Posterior cingulate gyrus (tissue), 11 donors: ENCODE measurements at places on chromosomes 6 and 20.

GRCh38 chr6:39937686-39938333 lies 3.5 kb upstream of the MOCS1 start:
- DNase-seq: no peak

- no peak for DNase-seq
These were observed 1.0 kb downstream of the HCRTR2 start for GRCh38 chr6:55175078-55176049.

- no peak for DNase-seq
These were observed 9.9 kb upstream of the ULBP3 start for GRCh38 chr6:150078788-150079187.

DNA sequence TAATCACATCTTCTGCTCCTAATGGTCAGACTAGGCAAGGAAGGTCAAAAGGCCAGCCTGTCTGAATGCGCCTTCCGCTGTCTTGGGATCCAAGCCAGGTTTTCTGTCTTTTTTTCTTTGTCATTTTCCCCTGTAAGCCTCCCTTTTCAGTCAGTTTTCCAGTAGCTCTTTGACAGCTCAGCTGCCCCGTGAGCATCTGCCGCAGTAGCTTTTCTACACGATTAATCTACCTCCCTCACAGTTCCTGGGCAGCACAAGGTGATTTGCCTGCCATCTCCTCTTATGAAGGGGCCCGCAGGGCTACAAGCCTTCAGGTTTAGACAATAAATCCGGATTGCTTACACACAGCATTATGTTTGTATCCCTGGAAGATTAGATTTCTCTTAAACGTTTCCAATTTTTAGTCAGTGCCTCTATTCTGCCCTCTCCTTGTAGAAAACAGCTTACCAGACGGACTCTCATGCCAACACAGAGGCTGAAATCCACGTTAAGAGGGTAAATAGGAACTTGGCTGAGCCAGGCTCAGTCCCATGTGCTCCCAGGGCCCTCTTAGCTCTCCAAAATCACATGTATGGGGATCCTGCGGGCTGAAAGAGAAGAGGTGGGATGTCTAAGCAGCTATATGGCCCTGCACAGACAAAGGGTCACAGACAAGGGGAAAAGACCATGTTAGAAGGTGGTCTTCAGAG lies 77.2 kb downstream of the LY86 start:
- no peak for DNase-seq

DNA sequence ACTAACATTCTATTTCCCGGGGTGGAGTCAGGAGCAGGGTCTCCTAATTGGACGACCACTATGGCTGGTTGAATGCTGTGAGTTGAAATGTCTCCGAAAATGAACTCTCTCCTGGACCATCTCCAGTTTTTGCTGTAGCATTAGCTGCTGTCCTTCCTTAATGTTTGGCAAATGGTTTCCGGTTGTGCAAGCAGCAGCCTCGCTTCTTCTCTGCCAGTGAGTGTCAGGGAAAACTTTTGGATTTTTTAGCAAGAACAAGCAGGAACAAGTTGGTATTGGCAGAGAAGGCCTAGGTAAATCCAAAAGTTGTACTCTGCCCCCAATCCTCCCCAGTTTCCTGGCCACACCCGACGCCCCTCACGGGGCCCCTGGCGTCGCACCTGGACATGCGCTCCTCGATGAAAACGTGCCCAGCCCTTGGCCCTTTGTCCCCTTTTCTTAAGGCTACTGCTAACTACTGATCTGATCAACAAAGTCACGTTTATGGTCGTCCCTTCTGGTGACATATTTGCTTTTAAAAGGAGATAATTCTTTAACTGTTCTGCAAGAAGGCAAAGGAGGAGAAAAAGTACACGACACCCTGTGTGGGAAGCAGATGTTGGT lies 103.2 kb downstream of the ARMC2 start:
- DNase-seq: no peak

DNA sequence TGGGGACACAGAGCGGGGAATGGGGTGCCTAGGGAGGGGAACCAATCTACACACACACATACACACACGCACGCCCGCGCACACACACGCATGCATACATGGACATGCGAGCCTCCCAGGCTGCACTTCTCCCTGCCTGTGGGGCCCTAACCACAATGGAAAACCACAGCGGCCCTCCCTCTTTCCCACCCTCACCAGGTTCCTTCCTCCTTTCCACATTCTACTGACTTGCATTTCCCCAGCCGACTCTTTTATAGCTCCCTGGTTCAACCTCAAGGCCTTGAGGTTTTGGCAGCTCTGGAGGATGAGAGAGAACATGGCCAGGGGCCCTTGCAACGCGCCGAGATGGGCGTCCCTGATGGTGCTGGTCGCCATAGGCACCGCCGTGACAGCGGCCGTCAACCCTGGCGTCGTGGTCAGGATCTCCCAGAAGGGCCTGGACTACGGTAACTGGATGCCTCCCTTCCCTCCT lies at the start of gene BPI:
Gene BPI, plus strand, starts transcription at position 249 of the 472 bp plus-strand sequence. Its CDS starts 68 bp downstream, at position 317.
- DNase-seq: no peak

- no peak for DNase-seq
These were observed 1308.9 kb upstream of the MAP3K7 start for GRCh38 chr6:91895599-91896285.

- DNase-seq: no peak
These were observed 409 bp downstream of the SRMS start for GRCh38 chr20:63546956-63547724.

- no peak for DNase-seq
These were observed 252.3 kb downstream of the LY86 start for GRCh38 chr6:6840831-6841291.

- no peak for DNase-seq
These were observed 27.9 kb upstream of the NT5E start for GRCh38 chr6:85421972-85422371.

DNA sequence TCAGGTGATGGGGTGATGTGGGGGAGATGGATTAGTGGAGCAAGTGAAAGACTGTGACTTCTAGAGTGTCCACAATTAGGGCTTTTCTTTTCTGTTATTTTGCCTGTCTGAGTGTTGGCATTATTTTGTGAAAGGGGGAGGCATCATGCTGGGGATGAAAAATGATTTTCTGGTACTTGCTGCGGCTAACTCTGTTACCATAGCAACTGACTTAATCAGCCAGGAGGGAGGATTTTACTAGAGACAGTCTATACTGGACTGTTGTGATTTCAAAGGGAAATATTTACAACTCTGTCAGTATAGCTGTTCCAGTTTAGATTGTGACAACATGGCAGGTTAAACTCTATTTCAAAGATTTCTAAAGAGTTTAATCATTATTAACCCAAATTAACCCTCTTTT lies 30.4 kb upstream of the MRAP2 start:
- DNase-seq: no peak

DNA sequence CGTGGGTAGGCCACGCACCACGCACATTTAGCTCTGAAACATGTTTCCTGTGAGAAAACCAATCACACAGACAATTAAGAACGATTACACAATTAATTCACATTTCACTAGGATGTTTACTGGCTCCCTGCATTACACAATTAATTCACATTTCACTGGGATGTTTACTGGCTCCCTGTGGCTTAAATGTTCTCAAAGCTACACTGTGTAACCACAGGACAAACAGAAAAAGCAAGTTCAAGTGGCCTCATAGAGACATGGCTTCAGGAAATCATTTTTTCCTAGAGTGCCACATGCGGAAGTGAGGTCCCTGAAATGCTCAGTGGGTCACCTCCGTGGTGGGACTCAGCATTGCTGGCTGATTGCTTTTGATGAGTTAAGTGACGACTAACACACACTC lies 61.7 kb upstream of the XRN2 start:
- DNase-seq: no peak

DNA sequence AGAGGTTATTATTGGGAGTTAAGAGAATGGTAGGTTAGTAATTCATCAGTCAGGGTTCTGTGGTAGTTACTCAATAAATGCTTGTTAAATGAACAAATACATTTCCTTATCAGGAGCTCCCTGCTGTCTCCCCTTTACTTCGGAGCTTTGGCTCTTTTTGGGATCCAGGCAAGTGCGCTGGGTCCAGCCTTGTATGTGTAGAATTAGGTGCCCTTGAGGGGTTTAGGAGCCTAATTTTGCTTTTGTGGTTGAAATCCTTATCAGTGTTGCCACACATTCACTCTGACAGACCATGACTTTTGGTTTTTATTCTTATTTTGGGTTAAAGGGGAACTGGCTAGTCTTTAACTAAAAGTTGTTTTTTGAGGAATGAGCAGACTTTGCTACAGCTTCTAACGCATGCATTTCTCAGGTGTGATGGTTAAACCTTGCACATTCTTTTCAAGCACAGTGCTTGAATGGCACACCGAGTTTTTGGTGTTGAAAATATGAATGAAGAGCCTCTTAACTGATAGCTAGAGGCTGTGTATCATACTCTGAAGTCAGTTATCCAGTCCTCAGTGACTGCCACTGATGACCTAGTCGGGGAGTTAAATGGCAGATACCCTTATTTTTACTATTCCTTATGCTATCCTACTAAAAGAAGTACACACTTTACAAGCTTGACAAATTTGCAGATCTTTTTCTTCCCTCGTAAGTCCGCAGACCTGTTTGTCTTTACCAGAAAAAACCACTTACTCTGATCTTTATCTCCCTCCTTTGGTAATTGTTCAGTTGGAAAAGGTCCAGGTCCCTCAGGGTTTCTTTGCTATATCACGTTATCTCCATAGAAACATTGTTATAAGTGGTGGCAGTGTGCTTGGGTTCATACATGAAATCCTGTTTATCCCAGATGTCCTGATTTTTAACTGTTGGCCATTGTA lies 50.7 kb upstream of the PLCG1 start:
- DNase-seq: no peak

GRCh38 chr6:2744209-2744771 lies 6.4 kb downstream of the MYLK4 start:
- DNase-seq: no peak

GRCh38 chr20:63363981-63364561 lies 2.9 kb upstream of the CHRNA4 start:
- DNase-seq: no peak

DNA sequence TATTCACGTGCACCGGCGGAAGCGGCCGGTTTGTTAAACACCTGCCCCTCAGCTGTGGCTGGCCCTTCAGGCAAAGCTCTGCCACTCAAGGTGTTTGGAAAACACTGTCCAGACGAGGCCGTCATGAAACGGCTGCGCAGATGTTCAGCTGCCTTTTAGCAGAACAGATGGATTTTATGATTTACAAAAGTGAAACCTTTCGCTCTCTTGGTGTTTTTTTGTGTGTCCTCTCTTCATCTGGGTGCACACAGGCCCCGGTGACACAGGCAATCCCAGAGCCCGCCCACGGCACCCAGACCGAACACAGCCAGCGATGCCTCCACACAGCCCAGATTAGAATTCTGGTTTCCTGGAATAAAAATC lies 397.0 kb downstream of the SMOC2 start:
- DNase-seq: peak; percentile 52

- no peak for DNase-seq
These were observed 32.5 kb upstream of the MEI4 start for GRCh38 chr6:77620278-77620882.

GRCh38 chr6:102340311-102340710 lies 946.8 kb downstream of the GRIK2 start:
- DNase-seq: no peak

DNA sequence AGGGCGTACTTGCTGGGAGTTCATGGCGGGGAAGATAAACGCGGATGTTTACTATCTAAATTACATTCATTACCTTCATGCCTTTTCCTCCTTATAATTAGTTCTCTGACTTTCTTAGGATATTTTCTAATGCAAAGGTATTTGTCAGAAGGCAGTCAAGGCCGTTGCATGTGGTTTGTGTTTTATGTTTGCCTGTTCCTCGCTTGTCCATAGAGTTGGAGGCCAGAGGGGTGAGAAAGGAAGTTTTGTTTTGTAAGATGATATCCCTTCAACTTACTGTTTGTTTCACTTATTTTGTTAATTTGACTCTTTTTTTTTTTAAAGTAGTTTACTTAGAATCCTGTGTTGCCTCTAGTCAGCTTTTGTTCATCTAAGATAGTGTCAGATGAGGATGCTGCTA lies 4.0 kb upstream of the CCN2 start:
- DNase-seq: no peak

- no peak for DNase-seq
These were observed 119.4 kb upstream of the GJE1 start for GRCh38 chr6:142013287-142013686.

DNA sequence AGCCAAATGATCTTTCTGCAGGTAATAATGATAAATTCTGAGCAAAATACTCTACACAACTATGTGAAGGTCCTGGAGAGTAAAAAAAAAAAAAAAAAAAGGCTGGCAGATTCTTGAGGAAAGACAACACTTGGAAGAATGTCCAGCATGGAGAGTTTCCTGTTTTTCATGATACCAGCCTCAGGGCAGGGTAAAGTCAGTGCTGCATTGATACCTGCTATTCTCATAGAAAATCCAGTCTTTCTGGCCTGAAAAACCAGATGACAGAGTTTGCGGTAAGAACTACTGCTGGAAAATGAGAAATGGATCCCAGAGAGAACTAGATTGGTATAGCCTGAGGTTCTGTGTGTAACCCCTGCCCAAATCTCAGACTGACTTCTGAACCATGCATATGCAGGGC lies 89.1 kb downstream of the AFG1L start:
- DNase-seq: no peak

DNA sequence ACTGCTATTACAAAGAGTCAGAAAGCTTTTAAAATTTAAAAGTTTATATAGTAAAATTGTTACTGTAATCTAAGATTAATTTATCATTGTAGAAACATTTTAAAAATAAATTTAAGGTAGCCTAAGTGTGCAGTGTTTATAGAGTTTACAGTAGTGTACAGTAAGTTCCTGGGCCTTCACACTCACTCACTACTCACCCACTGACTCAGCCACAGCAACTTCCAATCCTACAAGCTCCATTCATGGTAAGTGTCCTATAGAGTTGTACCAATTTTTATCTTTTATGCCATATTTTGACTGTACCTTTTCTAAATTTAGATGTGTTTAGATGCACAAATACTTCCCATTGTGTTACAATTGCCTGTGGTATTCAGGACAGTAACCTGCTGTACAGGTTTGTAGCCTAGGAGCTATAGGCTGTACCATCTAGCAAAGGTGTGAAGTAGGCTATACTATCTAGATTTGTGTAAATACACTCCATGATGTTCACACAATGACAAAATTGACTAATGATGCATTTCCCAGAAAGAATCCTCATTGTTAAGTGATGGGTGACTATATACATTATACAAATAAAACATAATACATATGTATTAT lies 10.2 kb upstream of the TMEM170B start:
- no peak for DNase-seq

- no peak for DNase-seq
These were observed 11.1 kb upstream of the KIAA1755 start for GRCh38 chr20:38271608-38272120.

- no peak for DNase-seq
These were observed 127.4 kb downstream of the DST start for GRCh38 chr6:56515081-56515905.
